Stimulated activated CD4-positive, alpha-beta T cell treated with anti-CD3 and anti-CD28 coated beads, Interleukin-1b, Interleukin-23, amount 100 ng/mL, for 48 hours (primary cell): ENCODE measurements at places on chromosomes 12 and 14.

GRCh38 chr12:9404469-9405260 lies 196.5 kb upstream of the PZP start:
- no peak for DNase-seq

DNA sequence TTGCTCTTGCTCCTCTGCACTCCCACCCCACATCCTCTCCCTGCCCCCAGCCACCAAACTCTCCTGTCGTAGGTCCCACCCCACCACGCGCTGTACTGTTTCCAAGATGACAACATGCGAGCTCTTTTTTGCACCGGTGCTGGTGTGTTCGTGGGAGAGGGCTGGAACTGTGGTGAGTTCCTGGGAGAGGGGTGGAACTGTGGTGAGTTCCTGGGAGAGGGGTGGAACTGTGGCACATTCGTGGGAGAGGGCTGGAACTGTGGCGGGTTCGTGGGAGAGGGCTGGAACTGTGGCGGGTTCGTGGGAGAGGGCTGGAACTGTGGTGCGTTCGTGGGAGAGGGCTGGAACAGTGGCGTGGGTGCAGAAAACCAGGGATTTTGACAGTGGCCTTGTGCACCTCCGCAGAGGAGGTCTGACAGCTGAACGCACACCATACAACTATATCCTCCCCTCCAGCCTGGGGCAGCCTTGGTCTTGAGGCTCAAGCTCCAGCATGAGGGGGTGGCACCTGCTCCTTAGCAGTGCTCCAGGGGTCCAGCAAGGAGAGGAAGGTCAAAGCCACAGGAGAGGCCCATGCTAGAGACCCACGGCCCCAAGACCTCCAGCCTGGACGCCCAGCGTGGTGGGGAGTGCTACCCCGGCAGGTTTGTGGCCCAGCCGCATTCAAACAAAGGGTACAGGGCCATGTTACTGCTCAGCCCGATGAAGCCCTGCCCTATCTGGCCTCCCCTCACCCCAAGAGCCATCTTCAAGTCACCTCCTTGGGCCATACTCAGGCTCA lies 50.1 kb downstream of the ACTN1 start:
- DNase-seq: no peak

GRCh38 chr14:60215520-60216420 lies 33.3 kb upstream of the PPM1A start:
- no peak for DNase-seq

DNA sequence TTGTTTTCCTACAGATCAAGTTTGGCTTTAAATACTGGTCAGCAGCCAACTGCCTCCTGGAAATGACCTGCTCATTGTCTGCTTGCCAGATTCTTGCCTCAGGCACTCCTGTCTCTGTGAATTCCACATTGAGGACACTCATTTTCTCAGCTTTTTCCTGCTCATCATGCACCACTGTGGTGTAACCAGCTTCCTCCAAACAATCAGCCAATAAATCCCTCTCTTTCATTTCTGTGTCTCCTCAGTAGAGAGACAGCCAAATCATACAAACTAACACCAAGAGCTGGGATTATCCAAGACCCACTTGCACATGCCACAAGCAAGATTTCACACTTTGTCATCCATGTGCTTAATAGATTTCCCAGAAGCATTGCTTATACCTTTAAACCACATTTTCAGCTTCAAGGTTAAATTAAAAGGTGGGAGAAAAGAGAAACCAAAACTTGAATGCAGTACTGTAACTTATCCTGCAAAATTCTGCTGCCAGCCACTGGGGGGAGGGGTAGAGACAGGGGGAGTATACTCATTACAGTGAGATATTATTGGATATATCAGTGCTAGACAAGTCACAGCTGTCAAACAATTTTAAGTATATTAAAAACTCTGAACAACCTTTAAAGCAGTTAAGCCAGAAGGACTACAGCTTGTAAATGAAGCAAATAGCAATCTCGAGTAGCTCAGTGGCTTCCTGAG lies 105.0 kb downstream of the PPP2R5E start:
- DNase-seq: peak; percentile 1

- no peak for DNase-seq
Measured at GRCh38 chr12:60231303-60231702, 635.5 kb downstream of the SLC16A7 start.

DNA sequence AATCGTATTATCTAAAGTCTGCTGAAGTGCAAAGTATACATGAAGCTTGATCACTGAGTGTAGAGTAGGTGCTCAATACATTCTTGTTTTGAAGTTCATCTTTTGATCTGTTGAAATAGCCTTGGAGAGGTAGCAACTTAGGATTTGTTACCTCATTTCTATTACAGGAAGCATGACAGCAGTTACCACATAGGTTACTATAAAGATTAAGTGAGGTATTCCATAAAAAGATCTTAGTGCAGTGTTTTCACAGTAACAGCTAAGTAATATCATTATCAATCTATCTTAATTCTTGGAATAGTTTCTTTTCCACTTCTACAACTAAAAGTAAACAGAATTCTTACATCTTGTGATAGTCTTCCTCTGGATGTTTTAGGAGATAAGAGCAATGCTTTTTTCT lies 50.9 kb downstream of the BTBD7 start:
- no peak for DNase-seq

DNA sequence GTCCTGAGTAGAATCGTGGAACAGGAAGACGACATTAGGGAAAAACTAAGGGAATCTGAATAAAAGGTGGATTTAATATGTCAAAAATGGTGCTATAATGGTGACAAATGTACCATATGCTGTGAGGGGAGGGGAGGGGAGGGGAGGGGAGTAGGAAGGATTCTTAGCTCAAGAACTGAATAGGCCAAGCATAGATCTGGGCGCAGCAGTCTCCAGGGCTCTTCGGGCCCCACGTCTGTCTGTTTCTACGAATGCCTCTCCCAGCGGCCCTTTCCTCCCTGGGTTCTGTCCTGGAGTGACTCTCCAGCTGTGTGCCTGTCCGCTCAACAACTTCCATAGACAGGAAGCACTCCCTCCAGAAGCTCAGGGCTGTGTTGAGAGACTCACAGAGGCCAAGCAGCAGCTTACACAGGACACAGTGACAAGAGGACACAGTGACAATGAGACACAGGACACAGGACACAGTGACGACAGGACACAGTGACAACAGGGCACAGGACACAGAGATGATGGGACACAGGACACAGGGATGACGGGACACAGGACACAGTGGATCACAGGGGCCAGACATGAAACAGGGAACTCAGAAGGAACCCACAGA lies 42.4 kb upstream of the PPP2R5C start:
- no peak for DNase-seq

DNA sequence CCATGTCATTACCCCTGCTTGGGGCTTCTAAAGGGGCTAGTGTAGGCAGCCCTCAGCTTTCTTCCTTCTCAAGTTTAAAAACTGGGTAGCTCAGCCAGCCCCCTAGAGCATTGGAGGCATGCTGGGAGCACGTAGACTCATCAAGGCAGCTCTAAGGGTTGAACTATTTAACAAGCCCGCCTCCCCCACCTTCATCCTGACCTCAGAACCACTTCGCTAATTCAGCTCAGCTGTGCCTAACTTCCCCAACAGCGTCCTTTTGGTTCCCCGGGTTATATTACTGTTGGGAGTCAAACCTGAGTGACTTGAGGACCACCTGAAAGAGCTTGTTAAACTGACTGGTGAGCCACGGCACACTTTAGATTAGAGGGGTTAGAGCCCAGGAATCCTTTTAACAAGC lies 30.1 kb downstream of the MAX start:
- DNase-seq: no peak
